ENCODE measurements at places on chromosomes 5 and 9.

DNA sequence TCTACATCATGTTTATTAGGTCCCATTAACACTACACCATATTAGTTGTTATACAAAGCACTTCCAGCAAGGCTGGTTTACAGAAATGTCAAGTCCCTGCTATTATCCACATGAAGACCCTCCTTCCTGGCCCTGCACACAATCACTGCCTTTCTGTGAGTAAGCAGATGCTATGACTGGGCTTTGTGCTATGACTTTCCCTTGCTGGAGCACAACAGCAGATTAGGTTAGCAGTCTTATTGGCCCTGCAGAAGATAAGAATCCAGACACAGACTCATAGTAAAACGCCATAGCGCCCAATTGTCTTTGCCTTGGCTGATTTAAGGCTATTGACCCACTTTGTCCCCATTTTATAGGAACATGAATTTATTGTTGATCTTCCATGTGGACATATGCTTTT lies 228.9 kb upstream of the ACTBL2 start:
- no peak for DNase-seq

GRCh38 chr9:120872791-120873502 lies 4.0 kb downstream of the PHF19 start:
- no peak for DNase-seq

DNA sequence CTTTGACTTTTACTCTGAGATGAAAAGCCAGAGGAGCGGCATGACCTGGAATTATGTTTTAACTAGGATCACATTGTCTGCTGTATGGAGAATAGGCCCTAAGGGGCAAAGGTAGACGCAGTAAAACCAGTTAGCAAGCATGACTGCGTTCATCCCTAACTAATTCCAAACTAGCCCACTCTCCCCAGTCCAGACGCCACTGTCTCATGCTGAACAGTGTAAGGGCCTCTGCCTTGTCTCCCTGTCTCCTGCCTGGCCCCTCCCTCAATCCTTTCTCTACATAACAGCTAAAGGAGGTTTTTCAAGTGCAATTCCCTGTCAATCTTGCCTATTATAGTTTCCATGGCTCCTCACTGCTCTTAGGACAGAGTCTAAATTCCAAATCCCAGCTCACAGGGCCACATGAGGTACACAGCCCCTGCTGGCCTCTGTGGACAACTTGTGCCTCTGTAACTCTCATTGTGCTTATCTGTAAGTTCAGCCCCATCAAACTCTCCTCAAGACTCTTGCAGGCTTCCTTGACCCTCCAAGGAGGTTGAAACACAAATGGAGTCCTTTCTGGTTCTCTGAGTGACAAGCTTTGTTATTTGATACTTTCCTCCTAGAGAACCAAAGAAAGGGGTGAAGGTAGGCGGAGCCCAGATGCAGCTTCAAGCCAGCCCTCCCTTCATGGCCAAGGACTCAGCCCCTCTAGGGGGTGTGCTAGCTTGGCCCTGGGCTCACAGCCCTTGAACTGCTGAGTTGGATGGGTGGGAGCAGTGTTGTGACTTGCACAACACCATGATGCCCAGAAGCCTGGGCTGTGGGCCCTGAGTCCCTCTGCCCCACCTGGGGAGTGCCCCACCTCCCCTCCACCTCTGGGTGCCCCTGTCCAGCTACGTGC lies 16.0 kb upstream of the SLC22A4 start:
- no peak for DNase-seq

DNA sequence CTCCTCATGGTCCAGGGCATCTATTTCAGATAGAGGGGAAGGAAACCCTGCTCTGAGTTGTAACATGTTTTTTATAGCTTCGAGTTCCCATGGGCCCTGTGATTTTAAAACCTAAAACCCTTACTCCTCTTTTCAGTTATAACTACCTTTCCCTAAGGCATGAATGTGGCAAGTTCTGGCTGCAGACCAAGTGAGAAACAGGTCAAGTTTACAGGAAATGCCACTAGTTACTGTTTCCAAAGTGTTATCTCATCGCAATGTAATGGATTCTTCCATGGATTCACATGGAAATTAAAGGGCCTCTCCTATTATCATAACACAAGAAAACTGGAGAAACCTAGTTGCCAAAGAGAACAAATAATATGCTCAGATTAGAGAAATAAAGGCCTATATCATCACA lies 574.5 kb upstream of the GRAMD2B start:
- DNase-seq: no peak

GRCh38 chr9:115008536-115009270 lies 78.3 kb upstream of the TNFSF8 start:
- DNase-seq: no peak

DNA sequence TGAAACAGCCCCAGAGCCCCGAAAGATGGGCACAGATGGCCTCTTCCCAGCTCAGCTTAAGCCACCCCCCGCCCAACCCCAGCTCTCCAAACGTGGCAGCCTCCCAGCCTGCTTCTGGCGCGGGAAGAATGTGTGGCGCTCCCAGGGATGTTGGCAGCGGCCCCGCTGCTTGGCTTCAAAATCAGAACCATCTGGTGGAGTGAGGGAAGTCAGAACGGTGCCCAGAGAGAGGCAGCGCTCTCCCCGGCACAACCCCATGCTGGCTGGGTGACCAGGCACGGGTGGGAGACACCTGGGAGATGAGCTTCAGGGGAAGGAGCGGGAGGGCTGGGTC lies 72.7 kb upstream of the ORM1 start:
- DNase-seq: peak; percentile 11

- no peak for DNase-seq
Observed at GRCh38 chr9:72649127-72649442, 127.7 kb downstream of the TMC1 start.

- no peak for DNase-seq
Observed at GRCh38 chr9:106450549-106450948, 412.4 kb upstream of the ZNF462 start.

DNA sequence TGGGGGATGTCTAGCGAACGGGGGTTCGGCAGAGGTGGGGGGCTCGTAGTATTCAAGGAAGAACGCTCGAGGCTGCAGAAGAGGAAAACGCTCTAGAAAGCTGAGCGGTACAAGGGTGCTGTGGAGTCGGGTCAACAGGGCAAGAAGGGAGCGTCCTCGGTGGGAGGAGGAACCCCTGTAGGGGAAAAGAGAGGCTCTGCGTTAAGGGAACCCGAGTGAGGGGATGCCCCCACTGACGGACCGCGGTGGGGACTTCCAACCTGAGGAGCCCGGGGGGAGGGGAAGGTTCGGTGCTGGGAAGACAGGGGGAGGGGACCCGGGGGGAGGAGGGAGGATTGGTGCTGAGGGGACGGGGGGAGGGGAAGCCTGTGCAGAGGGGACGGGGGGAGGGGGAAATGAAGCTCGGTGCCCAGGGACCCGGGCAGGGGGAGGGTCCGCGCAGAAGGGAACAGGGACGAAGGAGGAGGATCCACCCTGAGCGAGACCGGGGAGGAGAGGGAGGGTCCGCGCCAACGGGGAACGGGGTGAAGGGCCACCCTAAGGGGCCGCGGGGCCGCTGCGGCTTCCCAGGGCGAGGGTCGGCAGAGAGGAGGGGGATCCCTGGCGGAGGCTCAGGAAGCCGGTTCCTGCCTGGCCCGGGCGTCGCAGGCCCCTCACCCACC lies 621 bp downstream of the NR6A1 start:
- no peak for DNase-seq

DNA sequence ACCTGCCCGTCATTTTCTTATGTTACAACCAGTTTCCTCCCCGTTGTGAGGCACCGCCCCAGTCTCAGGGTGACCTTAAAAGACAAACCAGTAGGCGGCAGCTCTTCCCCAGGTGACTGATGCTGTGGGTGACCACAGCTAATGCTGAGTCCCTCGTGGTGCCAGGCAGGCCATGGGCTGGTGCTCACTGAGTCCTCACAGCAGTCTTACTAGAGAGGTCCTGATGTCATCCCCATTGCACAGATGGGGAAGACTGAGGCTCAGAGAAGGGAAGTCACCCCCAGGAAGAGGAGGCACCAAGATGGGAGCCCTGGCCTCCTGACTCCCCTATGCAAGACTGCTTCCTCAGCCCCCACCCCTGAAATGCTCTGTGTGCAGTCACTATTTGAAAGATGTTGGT lies 978 bp downstream of the CFAP157 start:
- no peak for DNase-seq

- DNase-seq: no peak
Observed at GRCh38 chr5:151072630-151073025, 8.2 kb downstream of the TNIP1 start.

DNA sequence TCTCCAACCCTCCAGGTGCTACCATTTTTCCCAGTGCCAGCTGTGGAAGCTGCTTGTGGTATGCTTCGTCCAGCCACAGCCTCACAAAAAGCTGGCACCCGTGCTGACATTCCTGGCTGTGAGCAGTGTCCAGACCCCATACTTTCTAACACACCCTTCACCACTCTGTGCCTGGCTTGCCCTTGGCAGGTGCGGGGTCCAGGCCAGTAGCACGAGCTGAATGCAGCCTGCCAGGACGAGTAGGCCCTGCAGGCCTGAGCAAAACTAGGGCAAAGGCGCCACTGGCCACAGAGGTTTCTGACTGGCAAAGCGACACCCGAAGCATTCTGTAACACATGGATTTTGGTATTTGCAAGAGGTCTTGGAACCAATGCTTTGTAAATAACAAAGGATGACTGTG lies 26.0 kb upstream of the GHR start:
- no peak for DNase-seq

DNA sequence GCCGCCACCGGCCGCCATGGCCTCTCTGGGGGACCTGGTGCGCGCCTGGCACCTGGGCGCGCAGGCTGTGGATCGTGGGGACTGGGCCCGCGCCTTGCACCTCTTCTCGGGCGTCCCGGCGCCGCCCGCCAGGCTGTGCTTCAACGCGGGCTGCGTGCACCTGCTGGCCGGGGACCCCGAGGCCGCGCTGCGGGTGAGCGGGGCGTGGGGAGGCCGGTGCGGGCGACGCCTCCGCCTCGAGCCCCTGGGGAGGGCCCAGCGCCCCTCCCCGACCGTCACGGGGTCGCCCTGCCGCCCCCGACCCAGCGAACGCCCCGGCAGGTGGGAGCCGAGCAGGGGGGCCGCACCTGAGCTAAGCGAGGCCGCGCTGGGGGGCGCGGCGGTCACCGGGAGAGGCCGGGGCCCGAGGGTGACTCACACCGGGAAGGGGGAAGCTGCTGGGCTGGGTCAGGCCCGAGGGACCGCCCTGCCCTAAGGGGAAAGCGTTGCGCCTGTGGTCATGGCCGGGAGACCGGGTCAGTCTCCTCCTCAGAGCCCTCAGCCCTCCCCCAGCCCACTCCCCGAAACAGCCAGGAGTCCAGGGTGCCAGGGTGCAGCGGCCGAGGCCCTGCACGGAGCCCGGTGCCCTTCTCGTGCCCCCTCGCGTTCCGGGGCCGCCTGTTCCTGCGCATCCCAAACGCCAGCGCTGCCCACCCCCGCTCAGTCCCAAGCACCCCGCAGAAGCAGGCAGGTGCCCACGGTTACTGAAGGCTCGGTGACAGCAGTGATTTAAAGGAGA lies 510 bp downstream of the NOXA1 start:
- no peak for DNase-seq

DNA sequence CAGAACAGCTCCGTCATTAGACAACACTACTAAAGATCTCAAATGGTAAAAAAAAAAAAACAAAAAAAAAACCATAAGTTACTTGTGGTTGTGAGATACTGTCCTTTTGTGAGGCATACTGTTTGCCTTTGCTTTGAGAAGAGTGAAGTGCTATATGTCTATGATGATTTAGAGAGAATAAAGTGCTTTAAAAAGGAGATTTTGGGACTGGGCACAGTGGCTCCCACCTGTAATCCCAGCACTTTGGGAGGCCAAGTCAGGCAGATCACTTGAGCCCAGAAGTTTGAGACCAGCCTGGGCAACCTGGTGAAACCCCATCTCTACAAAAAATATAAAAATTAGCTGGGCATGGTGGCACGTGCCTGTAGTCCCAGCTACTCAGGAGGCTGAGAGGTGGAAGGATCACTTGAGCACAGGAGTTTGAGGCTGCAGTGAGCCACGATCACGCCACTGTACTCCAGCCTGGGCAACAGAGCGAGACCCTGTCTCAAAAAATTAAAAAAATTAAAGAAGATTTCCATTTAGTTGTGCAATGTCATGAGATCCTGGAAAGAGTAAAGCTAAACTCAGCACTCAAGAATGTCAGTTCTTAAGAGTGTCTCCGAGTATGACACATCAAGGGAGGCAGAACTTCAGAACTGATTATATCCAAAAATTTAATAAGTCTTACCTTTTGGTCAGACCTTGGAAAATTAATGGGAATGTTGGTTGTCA lies 87.3 kb downstream of the PRDM6 start:
- DNase-seq: no peak

DNA sequence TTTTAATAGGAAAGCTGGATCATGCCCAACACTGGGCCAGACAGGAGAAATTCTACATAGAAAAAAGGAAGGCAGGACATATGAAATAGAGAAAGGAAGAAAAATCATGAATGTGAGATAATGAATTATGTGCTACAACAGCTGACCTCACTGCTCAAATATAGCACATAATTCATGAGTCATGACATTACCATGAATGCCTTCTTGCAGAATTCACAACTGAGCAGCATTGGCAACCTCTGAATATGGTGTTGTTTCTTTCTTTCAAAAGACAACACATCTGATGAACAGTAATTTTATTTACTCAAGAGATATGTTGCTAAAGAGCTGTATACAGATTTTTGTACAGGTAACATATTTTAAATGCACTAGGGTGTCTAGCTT lies 34.4 kb downstream of the APBA1 start:
- no peak for DNase-seq

DNA sequence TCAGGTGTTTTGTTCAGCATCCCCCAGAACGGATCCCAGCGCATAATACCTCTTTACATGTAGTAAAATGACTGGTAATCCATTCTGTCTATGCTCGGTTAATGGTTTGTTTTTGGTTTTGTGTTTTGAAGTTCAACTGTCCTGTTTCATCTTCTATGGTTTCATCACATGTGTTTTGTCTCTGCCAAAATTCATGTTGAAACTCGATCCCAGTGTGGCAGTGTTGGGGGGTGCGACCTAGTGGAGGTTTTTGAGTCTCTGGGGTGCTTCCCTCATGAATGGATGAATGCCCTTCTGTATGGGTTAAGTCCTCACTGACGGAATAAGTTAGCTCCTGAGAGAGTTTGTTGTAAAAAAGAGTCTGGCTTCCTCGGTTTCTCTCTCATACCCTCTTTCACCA lies 317.4 kb downstream of the KDM4C start:
- DNase-seq: no peak

DNA sequence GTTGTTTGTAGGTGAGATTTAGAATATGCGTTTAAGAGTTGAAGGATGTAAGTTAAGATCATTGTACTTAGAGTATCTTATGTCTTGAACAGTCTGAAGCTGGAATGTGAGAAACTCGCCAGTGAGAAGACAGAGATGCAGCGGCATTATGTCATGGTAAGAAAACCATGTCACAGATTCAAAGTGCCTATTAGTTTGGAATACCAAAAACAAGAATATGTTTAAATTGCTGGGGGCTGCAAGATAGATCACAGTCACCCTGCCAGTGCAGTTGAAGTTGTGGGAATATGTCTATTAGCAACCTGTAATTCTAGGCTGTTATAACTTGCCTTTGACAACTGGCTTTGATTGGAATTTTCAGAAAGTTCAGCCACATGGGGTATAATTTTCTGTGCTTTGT lies 3.0 kb downstream of the TLE4 start:
- DNase-seq: no peak

DNA sequence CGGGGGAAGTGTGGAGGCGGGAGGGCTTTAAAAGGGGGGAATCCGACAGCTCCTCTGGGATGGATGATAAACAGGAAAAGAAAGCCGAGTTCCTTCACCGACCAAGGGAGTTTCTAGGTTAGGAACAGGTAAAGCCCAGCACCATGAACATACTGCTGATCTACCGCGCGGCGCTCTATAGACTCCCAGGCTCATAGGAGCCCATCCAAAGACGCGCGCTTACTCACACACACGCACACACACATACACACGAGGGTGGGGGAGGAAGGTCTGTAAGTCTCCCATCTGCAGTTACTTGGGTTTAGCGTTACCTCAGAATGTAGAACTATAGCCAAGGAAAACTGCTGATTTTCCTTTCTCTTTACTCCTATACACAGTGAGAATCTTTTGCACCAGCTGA lies 2.6 kb upstream of the GABRB2 start:
- no peak for DNase-seq
